ENCODE measurements at places on chromosomes 7 and 10.

DNA sequence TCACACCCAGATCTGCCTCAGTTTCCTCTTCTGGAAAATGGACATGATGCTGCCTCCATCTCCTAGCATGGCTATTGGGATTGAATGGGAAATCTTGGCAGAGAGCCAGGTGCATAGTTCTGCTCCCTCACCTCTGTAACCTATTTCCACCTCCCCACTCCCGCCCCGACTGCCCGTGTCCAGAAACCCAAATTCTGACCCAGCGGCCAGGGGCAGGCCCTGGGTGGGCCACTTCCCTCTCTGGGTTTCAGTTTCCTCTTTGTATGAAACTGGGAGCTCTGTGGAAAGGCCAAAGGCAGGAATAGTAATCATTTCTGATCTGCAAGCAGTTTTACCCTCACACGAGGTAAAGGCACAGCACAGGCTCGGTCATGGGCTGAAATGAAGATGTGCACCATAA lies 74.1 kb upstream of the DUSP5 start:
- no peaks in the 10 kb centered on the region for H3K27me3 ChIP-seq
- H3K4me1 ChIP-seq = peaks cover 48% of the 10 kb centered on the region
- H3K36me3 ChIP-seq = no peaks in the 10 kb centered on the region
- no peak for DNase-seq
- H3K4me3 ChIP-seq = no peak overlapping the region

DNA sequence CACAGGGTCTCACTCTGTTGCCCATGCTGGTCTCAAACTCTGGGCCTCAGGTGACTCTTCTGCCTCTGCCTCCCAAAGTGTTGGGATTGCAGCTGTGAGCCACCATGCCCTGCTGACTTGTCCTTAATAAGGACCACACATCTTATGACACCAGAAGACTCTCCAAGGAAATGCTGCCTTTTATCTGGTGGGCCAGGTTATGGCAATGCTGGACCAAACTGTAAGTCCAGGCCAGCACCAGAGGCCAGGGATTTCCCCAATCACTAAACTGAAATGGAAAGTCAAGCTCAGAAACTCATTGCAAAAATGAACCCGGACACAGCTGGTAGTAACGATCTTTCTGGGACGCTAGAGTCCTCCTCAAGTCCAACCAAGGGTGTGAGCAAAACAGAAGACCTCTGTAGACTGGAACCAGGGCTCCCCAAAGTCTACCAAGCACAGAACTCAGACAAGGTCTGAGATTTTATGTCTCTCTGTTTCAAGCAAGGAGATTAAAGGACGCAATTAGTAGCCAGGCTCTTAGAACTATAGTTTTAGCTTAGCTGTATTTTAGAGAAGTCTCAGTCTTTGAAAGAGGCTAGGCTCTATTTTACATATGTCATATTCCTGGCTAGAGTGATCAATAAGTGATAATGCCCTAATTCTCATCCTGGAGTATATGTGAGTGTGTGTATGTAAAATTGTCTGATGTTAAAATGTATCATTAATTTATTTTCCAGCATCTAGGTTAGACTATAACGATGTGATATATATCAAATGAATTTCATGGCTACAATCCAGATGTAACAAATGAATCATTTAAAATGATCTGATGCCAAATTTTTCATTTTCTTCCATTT lies 74.0 kb upstream of the ITGB1 start:
- H3K4me1 ChIP-seq = peaks cover 23% of the 10 kb centered on the region
- no peak overlapping the region for H3K4me3 ChIP-seq

- H3K4me1 ChIP-seq = no peaks in the 10 kb centered on the region
- H3K27ac ChIP-seq = no peak overlapping the region
- H3K36me3 ChIP-seq = no peaks in the 10 kb centered on the region
- no peak overlapping the region for H3K4me3 ChIP-seq
These were observed 145.7 kb downstream of the PRPF18 start for GRCh38 chr10:13732465-13732881.

DNA sequence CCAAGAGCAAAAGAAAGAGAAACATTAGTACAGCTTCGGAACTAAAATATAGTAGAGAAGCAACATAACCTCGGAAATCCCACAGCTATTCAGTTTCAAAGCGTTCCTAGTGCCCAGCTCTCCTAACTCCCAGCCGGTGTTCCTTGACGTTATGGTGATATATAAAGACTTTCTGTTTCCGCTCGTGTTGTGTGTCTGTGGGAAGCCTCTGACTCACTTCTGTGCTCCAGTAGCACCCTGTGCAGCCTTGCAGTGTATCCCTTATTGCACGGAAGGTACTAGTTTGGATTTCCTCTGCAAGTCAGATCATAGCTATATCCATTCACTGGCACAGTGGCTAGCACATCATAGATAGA lies 535 bp downstream of the ASAH2B start:
- peak overlapping the region; percentile 94 for H3K27ac ChIP-seq
- peak; percentile 30 for DNase-seq
- peaks cover 3% of the 10 kb centered on the region for H3K36me3 ChIP-seq
- peak overlapping the region; percentile 95 for H3K4me3 ChIP-seq
- peaks cover 25% of the 10 kb centered on the region for H3K4me1 ChIP-seq
- peaks cover 5% of the 10 kb centered on the region for H3K27me3 ChIP-seq

- no peak overlapping the region for H3K27ac ChIP-seq
- H3K36me3 ChIP-seq = no peaks in the 10 kb centered on the region
- peaks cover 16% of the 10 kb centered on the region for H3K27me3 ChIP-seq
- no peaks in the 10 kb centered on the region for H3K4me1 ChIP-seq
These were observed 249.3 kb downstream of the REEP3 start for GRCh38 chr10:63770523-63770922.

DNA sequence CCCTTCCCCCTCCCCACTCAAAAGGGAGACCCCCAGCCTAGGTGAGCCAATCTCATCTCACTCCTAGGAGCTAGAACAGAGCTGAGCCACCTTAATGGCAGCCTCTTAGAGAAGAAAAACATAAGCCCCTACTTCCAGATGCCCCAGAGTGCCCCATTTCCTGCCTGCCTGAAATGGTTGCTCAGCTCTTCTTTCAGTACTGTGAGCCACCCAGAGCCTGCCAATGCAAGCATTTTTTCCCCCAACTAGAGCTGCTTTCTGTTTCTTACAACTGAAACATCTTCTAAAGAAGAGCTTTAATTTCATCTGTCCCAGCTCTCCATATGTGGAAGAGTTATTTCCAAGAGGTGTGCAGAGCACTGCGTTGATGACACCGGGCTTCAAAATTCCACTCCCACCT lies 136.7 kb downstream of the PLPP4 start:
- H3K4me3 ChIP-seq = no peak overlapping the region
- no peaks in the 10 kb centered on the region for H3K36me3 ChIP-seq
- no peak for DNase-seq
- H3K27me3 ChIP-seq = no peaks in the 10 kb centered on the region
- H3K27ac ChIP-seq = no peak overlapping the region

DNA sequence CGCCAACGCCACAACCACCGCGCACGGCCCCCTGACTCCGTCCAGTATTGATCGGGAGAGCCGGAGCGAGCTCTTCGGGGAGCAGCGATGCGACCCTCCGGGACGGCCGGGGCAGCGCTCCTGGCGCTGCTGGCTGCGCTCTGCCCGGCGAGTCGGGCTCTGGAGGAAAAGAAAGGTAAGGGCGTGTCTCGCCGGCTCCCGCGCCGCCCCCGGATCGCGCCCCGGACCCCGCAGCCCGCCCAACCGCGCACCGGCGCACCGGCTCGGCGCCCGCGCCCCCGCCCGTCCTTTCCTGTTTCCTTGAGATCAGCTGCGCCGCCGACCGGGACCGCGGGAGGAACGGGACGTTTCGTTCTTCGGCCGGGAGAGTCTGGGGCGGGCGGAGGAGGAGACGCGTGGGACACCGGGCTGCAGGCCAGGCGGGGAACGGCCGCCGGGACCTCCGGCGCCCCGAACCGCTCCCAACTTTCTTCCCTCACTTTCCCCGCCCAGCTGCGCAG lies 424 bp downstream of the EGFR start:
- no peak overlapping the region for H3K4me3 ChIP-seq
- H3K36me3 ChIP-seq = no peaks in the 10 kb centered on the region
- H3K4me1 ChIP-seq = no peaks in the 10 kb centered on the region

DNA sequence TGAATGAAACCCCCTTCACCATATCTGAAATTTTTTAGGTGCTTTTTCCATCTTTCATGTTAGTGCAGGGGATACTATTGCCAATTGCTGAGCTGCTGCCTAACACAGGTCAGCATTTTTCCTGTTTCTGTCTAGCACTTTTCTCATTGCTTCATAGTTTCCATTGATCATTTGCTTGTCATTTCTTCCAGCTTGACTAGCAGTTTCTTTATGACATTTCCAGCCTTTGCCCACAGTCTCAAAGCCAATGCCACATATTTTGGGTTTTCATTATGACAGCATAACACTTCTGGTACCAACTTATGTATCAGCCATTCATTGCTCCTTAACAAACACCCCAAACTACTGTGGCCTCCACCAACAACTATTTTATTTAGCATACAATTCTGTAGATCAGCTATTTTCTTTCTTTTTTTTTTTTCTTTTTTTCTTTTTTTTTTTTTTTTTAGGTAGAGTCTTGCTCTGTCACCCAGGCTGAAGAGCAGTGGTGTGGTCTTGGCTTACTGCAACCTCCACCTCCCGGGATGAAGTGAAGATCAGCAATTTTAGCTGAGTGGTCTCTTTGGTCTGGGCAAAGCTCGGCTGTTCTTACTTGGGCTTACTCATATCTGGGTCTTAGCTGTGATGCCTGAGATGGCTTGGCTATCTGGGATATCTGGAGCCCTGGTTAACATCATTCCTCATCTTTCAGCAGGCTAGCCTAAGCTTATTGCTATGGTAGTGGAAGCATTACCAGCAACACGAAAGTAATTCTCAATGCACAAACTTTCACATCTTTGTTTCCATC lies 102.3 kb downstream of the EPC1 start:
- peaks cover 18% of the 10 kb centered on the region for H3K4me1 ChIP-seq
- H3K27me3 ChIP-seq = no peaks in the 10 kb centered on the region
- H3K27ac ChIP-seq = no peak overlapping the region

DNA sequence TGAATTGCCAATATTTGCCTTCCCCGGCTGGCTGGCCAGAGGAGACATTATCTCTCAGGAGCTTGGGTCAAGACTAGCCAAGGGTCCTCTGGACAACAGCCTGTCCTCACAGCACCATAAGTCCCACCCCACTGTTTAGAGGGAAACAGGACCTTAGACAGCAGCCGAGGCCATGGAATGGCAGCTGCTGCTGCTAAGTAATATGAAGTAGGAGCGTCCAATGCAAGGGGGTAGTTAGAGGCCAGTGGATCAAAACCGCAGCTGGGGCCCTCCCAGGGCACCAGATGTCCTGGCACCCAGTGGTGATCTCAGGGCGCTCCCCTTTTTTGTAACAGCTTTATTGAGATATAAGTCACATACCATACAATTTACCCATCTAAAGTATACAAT lies 12.9 kb upstream of the KCP start:
- no peak for DNase-seq
- no peaks in the 10 kb centered on the region for H3K36me3 ChIP-seq
- H3K4me3 ChIP-seq = no peak overlapping the region
- no peaks in the 10 kb centered on the region for H3K4me1 ChIP-seq
- H3K27ac ChIP-seq = no peak overlapping the region
- peaks cover 36% of the 10 kb centered on the region for H3K27me3 ChIP-seq

DNA sequence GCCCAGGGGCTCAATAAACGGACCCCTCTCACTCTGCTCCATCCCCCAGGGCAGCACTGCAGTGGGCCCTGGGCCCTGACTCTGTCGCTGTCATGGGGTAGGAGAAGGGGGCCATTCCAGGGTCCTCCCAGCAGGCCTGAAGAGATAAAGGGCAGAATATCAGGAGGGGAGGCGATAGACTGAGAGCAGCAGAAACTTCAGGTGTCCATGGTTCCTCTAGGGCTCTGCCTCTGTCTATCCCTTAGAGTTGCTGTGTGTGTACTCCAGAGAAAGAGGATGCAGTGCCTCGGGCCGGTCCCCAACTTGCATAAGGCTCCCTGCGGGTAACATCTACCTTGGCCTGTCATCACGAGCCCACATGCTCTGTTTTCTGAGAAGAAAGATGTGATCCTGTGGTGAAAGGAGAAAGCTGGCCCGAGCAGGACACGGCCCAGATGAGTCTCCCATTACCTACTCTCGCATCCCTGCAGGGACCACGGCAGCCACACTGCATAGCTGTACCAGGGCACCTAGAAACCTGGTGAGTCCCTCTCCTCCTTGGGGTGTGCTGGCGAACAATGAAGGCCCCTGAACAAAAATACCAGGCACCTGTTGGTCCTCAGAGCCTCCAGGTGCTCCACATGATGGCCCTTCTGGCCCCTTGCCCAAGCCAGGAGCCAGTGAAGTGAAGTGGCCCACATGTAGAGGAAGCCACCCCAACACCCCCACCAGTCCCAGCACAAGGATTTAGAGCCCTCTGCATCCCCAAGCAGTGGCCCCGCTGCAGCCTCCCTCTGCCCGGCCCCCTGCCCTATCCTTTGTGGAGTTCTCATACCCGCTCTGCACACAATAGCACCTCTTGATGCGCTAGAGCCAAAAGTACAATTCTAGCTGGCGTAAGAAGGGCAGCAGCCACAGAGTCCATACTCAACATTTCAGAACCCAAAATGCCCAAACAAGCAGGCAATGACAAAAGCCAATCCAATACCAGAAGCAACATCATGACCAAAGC lies 106.8 kb downstream of the ARHGAP22 start:
- H3K27me3 ChIP-seq = no peaks in the 10 kb centered on the region
- no peaks in the 10 kb centered on the region for H3K36me3 ChIP-seq
- DNase-seq = no peak
- no peak overlapping the region for H3K27ac ChIP-seq

- peaks cover 16% of the 10 kb centered on the region for H3K4me1 ChIP-seq
- H3K27me3 ChIP-seq = peaks cover 46% of the 10 kb centered on the region
These were observed 985 bp upstream of the CYTH3 start for GRCh38 chr7:6273380-6273837.

GRCh38 chr7:151896486-151896885 lies 19.6 kb upstream of the PRKAG2 start:
- no peaks in the 10 kb centered on the region for H3K4me1 ChIP-seq
- no peak overlapping the region for H3K4me3 ChIP-seq
- no peak overlapping the region for H3K27ac ChIP-seq
- H3K36me3 ChIP-seq = no peaks in the 10 kb centered on the region
- H3K27me3 ChIP-seq = peaks cover 5% of the 10 kb centered on the region
- DNase-seq = no peak

GRCh38 chr7:128264477-128264876 lies 23.4 kb downstream of the LEP start:
- no peaks in the 10 kb centered on the region for H3K36me3 ChIP-seq
- no peaks in the 10 kb centered on the region for H3K4me1 ChIP-seq
- H3K27ac ChIP-seq = no peak overlapping the region

DNA sequence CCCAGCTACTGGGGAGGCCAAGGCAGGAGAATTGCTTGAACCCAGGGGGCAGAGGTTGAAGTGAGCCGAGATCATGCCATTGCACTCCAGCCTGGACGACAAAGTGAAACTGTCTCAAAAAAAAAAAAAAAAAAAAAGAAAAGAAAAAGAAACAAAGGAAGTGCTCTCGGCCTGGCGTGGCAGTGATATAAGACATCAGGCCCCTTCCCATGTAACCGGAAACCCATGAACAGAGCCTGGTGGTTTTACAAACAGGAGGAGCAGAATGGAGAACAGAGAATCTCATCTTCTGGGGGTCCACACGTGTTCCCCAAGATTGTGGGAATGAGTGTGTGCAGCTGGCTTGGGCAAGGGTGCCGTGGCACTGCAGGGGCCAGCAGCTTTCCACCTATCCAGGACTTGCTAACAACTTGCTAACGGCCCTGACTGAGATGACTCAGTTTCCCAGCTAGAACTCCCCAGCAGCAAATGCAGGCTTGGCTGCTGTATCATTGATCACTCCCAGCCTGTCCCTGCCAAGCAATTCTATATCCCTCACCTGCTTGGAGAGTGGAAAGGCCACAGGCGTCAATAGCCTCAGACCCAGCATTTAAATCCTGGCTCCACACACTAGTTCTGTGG lies 103.0 kb downstream of the COL26A1 start:
- DNase-seq = peak; percentile 34
- peaks cover 4% of the 10 kb centered on the region for H3K27me3 ChIP-seq
- H3K4me1 ChIP-seq = peaks cover 14% of the 10 kb centered on the region
- H3K27ac ChIP-seq = peak overlapping the region; percentile 84
- no peaks in the 10 kb centered on the region for H3K36me3 ChIP-seq
- H3K4me3 ChIP-seq = no peak overlapping the region
